ENCODE measurements at places on chromosomes 7 and 10.

DNA sequence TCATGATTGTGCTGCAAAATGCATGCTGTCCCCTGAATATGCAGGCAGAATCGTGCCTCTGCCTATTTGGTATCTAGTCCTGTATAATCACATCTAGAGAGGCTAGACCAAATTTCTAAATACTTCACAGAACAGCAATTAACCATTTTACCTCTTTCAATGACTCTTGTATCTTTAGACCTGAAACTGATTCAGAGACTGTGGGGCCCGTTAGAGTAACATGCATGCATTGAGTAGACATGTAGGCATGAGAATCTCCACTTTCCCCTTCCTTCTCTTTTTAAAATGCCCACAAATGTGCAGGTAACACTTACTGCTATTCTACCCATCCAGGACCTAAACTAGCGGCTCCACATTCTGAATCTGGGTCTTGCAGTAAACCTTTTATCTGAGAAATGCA lies 8.8 kb downstream of the ZNF92 start:
- DNase-seq = no peak

GRCh38 chr7:133478591-133479135 lies 225.8 kb downstream of the EXOC4 start:
- no peak for DNase-seq

- no peak for DNase-seq
These were observed 33.7 kb upstream of the CFAP46 start for GRCh38 chr10:132975831-132976682.

GRCh38 chr7:132865366-132866143 lies 216.3 kb downstream of the CHCHD3 start:
- DNase-seq = no peak

GRCh38 chr7:36280840-36281812 lies 108.5 kb upstream of the ANLN start:
- DNase-seq = no peak

GRCh38 chr7:155941688-155942087 lies 129.4 kb upstream of the SHH start:
- no peak for DNase-seq

- no peak for DNase-seq
These were observed 20.4 kb downstream of the PPA1 start for GRCh38 chr10:70212879-70213278.

DNA sequence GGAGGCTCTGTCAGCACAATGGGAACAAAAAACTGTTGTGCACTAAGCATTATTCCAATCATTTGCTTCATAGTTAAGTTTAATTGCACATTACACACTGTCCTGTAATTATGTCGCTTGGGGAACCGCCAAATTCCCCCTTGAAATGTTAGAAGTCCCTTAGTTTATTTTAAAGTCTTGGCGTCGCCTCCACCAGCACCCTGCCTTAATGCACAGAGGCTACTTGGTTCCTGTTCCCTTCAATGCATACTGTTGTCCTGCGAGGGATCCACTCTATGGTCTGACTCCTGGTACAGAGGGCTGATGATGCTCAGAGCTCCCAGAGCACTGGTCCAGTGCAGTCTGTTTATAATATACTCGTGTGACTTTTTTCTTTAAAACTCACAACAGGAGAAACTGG lies 330.7 kb downstream of the ELMO1 start:
- no peak for DNase-seq

DNA sequence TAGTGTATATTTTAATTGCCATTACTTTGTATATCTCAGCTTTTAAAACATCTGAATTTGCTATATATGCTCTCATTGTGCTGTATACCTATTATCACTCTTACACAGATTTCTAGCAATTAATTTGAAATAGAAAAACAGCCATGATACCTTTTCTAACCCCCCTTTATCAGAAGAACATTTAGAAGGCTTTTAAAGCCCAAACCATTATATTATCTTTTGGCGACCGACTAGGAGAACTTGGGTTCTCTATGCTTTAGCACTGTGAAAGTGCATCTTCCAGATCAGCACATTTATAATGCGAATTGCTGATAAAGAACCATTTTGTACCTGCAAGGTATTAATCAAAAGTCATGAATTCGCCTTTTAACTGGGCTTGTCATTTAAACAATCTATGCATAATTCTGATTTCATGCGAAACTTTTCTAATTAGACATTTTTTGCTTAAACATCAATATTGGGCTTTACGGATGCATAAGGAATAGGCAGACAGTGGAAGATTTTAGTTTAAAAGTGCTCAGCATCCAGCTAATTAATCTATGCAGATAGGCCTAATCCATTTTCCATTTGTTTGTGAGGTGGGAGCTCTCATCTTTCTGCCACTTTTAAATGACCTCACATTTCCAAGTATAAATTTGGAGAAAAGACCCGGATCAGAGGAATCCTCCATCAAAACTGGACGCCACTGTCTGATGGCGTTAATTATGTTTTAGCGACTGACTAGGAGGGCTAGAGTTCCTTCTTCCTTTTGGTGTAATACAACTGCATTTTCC lies 1.2 kb upstream of the MLLT10 start:
- no peak for DNase-seq

GRCh38 chr7:17037356-17037755 lies 155.6 kb upstream of the AGR3 start:
- no peak for DNase-seq

- no peak for DNase-seq
These were observed 362.0 kb downstream of the ETV1 start for GRCh38 chr7:13627455-13627854.

GRCh38 chr7:1981201-1981877 lies 251.4 kb downstream of the MAD1L1 start:
- DNase-seq = no peak

DNA sequence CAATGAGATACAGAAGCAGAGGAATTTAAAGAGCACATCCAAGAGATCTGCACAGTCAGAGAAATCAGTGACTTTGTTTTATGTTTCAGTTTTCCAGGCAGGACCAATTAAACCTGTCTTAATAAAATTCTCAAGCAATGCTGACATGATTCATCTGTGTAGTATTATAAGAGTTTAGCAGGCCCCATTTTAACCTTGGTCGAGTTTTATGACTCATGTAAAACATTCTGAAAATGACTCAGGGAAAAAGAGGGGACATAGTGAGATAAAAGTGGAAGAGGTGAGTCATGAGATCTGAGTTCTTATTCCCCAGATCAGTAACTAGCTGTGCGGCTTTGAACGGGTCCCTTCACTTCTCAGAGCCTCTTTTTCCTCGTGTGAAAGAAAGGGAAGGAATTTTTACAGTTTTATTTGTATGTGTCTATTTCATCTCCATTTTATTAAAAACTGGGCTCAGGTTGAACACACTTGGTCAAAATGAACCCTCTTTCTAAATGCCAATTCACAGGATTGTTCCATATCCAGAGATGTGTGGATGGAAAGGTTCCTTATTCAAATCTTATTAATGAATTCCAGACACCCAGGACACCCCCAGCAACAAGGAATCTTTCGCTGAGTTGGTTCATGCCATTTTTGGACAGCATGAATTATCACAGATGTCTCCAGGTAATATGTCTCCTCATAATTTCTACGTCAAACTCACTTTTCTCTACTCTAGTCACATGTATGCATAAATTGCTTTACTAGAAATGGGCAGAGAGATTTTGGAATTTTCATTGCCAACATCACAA lies 143.2 kb downstream of the JAZF1 start:
- peak; percentile 3 for DNase-seq

DNA sequence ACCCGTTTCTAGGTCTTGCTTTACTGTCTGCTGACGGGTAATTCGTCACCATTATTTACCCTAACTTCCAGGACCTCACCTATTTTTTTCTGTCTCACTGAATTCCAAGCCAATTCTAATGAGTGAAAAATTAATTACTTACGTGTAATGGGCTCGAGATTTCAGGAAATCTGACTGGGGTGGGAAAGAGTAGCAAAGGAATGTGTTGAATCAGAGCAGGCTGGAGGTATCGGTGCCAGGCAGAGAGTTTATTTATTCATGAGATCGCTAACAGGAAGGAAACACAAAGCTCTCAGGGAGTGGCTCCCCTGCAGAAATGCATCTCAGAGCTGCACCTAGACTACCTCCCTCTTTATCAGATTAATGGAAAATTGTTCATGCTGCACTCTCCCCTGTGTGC lies 4.0 kb upstream of the DIP2C start:
- DNase-seq = no peak

DNA sequence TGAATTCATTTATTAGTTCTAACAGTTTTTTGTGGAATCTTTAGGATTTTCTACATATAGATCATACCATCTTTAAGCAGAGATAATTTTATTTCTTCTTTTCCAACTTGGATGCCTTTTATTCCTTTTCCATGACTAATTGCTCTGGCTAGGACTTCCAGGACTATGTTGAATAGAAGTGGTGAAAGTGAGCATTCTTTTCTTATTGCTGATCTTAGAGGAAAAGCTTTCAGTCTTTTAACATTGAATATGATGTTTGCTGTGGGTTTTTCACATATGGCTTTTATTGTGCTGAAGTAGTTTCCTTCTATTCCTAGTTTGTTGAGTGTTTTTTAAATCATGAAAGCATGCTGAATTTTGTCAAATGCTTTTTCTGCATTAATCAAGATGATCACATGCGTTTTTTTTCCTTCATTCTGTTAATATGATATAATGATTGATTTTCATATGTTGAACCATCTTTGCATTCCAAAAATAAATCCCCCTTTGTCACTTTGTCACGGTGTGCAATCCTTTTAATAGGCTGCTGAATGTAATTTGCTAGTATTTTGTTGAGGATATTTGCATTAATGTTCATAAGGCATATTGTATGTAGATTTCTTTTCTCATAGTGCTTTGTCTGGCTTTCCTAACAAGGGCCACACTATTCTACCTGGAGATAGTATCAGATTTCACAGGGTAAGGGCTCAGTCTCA lies 92.9 kb downstream of the ZNF467 start:
- no peak for DNase-seq

GRCh38 chr7:2080060-2080387 lies 152.7 kb downstream of the MAD1L1 start:
- DNase-seq = no peak

DNA sequence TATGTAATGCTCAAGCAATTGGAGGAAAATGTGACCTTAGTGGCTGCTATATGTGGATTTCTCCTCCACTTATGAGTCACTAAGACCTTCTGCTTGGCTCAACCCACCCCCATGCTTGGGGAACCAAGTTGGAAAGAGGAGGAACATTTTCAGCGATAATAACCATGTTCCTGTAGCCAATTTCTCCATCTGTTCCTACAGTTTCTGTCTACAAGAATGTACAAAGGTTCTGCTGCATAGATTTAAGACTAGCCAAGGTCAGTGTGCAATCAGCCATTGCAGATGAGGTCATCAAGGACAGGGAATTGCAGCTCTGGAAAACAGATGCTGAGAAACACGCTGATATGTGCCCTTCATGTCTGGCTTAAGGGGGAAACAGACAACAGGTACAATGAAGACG lies 5.6 kb upstream of the NRCAM start:
- DNase-seq = no peak

DNA sequence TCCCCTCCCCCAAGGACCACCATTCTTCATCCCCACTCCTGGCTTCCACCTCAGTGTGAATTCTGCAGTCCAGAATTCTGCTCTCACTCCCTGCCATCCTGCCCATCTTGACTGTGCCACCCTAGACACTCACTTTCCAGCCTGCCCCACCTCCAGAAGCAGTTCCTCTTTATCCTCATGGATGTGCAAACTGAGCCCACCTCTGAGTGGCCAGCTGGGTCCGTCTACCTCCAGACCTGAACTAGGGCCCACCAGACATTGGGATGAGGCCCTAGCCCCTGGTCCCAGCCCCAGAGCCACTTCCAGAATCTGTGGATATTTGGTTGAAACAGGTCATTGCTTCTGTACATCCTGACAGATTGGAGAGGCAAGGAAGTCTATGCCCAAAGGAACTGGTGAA lies 58.5 kb downstream of the GRID1 start:
- no peak for DNase-seq

- DNase-seq = no peak
These were observed 84.1 kb downstream of the CCSER2 start for GRCh38 chr10:84412482-84412881.

GRCh38 chr7:93810561-93810960 lies 80.0 kb downstream of the TFPI2 start:
- DNase-seq = no peak

GRCh38 chr7:80008039-80008438 lies 126.6 kb upstream of the GNAI1 start:
- DNase-seq = no peak

GRCh38 chr7:83921941-83922607 lies 272.5 kb downstream of the SEMA3A start:
- no peak for DNase-seq

DNA sequence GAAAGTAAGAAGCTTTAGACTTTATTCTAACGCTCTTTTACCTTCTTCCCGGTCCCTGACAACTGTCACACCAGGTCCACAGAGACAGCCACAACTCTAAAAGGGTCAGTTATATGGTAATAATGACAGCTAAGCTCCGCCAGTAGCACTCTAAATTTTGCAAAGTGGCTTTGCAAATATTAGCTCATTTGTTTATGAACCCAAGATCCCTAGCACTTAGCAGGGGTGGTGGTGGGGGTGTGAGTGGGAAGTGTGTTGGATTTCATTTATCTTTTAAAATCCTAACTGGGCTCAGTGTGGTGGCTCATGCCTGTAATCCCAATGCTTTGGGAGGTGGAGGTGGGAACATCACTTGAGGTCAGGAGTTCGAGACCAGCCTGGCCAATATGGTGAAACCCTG lies 34.8 kb upstream of the SDK1 start:
- no peak for DNase-seq

Data from GM19239 (cell line).